ENCODE measurements at places on chromosomes 5 and 9.

DNA sequence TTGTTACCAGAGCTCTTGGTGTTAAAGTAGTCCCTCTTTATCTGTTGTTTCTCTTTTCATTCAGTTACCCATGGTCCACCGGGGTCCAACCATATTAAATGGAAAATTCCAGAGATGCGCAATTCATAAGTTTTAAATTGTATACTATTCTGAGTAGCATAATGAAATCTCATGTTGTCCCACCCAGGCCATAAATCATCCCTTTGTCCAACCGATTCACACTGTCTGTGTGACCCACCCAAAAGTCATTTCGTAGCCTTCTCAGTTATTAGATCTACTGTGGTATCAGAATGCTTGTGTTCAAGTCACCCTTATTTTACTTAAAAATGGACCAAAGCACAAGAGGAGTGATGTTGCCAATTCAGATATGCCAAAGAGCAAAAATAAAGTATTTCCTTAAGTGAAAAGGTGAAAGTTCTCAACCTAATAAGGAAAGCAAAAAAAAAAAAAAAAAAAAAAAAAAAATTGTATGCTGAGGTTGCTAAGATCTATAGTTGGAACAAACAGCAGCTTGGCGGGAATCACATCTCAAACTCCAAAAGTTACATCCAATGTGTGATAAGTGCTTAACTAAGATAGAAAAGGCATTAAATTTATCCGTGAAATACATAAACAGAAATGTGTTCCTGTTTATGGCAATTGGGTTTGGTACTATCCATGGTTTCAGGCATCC is 106.8 kb upstream of the GPBP1 start:
- DNase-seq: no peak

DNA sequence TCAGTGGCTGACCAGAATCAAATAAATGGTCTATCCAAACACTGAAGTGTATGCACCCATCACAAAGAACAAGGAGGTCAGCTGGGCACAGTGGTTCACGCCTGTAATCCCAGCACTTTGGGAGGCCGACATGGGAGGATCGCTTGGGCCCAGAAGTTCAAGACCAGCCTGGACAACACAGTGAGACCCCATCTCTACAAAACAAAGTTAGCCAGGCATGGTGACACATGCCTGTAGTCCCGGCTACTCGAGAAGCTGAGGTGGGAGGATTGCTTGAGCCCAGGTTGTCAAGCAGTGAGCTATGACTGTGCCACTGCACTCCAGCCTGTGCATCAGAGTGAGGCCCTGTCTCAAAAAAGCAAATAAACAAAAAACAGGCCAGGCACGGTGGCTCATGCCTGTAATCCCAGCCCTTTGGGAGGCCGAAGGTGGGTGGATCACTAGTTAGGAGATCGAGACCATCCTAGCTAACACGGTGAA is 40.5 kb downstream of the SEMA4D start:
- peak; percentile 58 for DNase-seq

DNA sequence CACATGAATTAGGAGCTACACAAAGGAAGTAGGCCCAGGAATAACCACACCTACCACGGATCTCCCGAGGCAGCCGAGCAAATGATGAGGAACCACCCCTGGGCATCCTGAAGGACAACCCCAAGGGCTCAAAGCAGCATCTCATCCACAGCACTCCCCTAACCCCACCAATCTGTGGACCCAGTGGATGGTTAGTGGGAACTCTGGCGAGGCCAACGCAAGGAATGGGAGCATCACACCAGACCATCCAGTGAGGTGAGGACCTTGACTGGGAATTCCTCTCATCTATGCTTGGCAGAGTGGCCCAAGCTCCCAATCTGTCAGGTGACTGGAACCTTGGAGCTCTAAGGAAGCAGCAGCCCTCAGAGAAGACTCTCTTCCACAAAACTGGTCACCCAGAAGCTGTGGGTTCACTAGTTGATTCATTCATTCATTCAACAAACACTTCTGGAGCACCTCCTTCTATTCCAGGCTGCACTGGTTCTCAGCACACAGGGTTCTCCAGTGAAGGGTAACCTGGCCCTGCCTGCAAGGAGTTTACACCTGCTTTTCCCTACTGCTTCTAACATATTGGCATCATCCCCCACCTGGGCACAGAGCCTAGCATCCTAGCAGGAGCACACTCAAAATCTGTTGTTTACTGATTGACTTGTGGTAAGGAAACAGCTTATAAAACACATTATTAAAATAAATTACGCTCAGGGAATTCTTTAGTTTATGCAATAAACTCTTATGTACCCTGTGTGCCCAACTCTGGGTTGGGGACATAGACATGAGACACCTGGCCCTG is 4.9 kb downstream of the ACSL6 start:
- DNase-seq: no peak

DNA sequence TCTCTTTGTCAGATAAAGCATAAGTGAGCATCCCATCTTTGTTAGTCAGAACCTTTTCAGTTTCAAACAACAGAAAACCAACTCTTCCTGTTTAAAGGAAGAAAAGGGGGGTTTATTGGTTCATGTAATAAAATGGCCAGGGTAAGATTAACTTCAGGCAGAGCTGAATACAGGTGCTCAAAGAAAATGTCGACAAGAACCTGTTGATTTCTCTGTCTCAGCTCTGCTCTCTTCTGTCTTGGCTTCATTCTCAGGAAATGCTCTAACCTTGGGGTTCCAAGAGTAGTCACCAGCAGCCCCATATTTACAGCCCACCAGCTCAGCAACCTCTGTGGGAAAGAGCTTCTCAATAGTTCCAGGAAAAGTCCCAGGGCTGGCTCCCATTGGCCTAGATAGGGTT is 25.2 kb downstream of the KCNIP1 start:
- DNase-seq: no peak

- DNase-seq: no peak
Measured at GRCh38 chr9:98521141-98521540, 187.6 kb downstream of the GABBR2 start.

DNA sequence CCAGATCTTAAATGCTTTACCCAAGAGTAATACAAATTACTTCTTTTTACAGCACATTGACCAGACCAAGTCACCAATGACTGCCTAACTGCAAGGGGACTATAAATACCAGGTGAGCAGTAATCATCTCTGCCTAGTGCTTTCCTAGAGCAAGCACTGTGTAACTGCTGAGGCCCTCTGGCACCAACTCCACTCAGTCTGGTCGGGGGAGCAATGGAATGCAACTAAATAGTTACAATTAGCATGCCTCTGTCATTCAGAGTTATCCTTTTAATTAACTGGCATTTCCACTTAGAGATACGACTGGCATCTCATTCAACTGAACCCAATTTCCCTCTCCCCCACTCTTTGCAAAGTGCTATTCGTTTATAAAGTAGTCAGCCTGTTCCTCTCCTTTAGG is 1309.1 kb upstream of the DMAC1 start:
- DNase-seq: no peak

- no peak for DNase-seq
Measured at GRCh38 chr5:148091991-148092964, 28.5 kb downstream of the SPINK5 start.

- no peak for DNase-seq
Measured at GRCh38 chr5:173517648-173518047, 98.8 kb downstream of the BOD1 start.

- no peak for DNase-seq
Measured at GRCh38 chr9:26058111-26058895, 380.1 kb upstream of the TUSC1 start.

Data from activated CD4-positive, alpha-beta memory T cell treated with anti-CD3 and anti-CD28 coated beads for 36 hours (primary cell).